Right lung (tissue), 10 donors: ENCODE measurements at places on chromosomes 16 and 17.

DNA sequence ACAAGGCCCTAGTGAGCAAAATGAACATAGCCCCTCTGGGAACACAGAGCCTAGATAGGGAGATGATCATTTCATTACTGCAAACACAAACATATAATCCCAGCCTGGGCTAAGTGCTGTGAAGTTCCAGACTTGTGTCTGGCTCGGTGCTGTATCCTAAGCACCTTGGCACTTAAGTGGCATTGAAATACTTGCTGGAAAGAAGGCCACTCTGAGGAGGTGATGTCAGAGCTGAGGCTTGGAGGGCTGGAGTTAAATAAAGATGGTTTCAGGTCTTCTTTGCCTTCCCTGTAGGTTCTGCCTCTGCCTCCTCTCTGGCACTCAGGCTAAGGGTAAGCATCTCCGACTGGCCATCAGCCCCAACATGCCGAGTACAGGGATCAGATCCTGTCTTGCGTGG lies 2.4 kb upstream of the CACNA1G start:
- no peak for DNase-seq

- no peak for DNase-seq
These were observed 427.1 kb downstream of the GRIN2A start for GRCh38 chr16:9755081-9755480.

DNA sequence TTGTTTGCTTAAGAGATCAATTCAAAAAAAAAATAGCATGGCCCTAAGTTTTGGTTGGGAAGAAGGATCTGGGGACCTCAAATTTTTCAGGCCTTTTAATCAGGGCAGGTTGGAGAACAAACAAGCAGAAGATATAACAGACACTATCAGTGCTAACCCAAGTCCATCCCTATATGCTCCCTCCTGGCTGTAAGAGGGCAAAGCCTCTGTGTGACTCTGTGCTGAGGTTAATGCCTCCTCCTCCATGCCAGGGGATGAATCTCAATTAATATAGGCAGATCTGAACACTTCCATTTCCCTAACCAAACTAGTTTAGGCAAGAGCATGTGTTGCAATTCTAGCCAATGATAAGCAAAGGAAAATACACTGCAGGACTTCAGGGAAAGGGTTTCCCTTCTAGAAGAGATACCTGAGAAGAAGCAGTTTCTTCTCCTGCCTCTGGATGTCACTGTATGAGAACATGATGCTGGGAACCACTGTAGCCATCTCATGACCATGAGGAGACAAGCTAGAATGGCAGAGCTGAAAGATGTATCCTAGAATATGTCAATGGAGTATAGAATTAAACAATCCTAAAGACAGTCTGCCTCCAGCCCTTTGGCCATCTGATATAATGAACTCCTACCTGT lies 76.0 kb downstream of the CHD9NB start:
- DNase-seq: no peak

DNA sequence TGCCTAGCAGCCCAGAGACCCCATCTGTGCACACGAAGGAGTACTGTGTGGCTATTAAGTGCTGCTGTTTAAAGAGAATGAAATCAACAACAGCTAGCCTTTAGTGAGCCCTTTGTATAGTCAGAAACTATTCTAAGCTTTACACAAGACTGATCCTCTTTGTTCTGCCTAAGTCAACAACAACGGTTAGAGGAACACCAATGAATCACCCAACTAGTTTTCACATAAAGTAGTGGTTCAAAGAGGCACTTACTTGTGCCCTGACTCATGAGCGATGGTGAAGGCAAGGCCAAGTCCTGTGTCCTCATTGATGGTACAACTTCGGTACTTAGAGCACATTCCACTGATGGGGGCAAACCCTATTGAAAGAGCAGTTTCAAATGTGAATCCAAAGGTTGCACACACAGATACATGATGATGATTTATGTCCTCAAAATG lies 75.8 kb downstream of the ADAMTS18 start:
- DNase-seq: no peak
